ENCODE measurements at places on chromosomes 2 and 18.

GRCh38 chr18:44889111-44889510 lies 208.4 kb downstream of the SETBP1 start:
- no peak for DNase-seq

GRCh38 chr2:100802066-100802465 lies 17.9 kb upstream of the NPAS2 start:
- no peak for DNase-seq

- DNase-seq = no peak
Measured at GRCh38 chr2:73937103-73937885, 10.6 kb downstream of the DGUOK start.

DNA sequence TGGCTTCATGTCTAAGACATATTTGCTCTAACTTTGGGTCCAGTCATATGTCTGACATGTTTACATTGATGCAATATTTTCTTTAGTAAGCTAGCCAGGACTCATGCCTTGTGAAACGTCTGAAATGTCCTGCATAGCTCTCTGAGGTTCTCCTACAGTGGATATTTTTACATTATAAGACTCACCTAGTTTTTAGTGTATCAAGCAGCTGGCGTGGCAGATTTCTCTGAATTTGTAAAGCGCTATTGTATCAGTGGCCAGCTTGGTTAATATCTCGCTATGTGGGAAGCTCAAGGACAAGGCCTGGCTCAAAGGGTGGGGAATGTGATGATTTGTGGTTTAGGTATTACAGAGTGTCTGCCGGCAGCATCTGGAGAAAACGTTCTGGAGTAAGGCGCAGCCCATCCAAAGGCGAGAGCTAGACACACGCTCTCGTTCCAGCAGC lies 164.3 kb downstream of the LTBP1 start:
- DNase-seq = no peak

- DNase-seq = no peak
Measured at GRCh38 chr2:157809212-157809611, 66.9 kb downstream of the ACVR1 start.

GRCh38 chr2:54808661-54809060 lies 85.2 kb downstream of the EML6 start:
- DNase-seq = no peak

DNA sequence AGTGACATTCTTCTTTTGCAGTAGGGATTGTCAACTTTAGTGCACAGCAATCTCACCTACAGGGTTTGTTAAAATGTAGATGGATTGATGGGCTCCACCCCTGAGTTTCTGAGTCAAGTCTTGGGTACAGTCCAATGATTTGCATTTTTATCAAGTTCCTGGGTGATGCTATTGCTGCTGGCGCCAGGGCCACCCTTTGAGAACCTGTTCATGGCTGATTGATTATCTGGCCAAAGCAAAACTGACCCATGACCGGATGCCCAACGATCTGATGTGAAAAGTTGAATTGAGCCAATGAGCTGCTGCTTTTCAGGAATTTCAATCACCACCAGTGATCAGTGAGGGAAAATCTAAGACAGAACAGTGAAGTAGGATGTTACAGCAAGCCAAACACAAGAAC lies 675.3 kb downstream of the TMEM182 start:
- no peak for DNase-seq

- no peak for DNase-seq
Measured at GRCh38 chr18:48363175-48363574, 46.0 kb downstream of the ZBTB7C start.

All from T-helper 22 cell (primary cell).